ENCODE measurements at places on chromosomes 2 and 18.

DNA sequence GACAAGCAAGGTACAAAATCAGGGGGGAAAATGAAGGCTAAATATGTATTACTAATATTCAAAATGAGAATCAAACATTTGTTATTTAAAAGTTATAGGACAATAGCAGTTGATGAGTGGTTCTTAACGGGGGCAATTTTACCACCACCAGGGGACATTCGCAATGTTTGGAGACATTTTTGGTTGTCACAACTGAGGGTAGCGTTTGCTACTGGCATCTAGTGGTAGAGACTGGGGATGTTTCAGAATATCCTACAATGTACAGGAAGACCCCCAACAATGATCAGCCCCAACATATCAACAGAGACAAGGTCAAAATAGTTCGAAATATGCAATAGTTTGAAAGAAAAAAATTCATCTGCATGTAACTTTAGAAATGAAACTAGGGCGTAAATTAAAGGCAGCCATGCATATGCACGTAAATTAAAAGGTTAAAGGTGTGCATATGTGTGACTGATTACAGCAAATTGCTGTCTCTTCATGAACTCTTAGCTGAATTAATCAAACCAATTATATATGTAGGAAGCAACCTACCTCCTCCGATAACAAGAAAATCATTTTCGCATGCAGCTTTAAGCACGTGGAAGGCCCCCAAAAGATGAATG is 61.2 kb upstream of the CUL3 start:
- DNase-seq, result peak; percentile 39

- DNase-seq, result no peak
Observed at GRCh38 chr2:47007223-47007825, 91.7 kb upstream of the MCFD2 start.

DNA sequence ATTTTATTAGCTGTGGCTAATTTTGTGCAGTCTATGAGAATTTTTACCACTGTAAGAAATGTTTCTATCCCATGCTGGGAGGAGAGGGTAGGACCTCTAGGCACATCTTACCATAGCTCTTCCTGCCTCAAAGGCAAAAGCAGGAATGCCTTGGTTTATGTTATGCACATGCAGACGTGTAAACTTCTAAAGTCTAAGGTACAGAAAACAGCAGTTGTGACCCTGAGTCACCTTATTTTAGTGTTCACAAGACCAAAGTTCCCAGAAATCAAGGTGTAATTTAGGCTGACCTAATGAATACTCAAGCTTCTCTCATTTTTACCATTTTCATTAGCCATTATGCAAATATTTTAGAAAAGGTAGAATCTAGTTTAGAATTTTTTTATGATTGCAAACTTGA is 15.4 kb upstream of the WIPF1 start:
- DNase-seq, result no peak

DNA sequence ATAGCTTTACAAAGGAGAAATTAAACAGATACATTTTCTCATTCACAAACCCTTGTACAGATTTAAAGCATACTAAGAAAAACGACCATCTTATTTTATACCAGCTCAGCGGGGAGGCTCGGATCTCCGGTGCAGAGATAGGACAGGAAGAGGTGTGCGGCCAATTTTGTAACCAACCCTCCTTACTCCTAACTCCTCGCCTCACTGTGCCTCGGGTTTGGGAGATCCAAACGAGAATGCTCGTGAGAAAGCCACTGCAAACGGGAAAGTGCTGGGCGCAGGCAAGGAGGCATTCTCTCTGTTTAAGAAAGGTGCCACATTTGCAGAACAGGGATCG is 1.2 kb downstream of the KDSR start:
- no peak for DNase-seq

DNA sequence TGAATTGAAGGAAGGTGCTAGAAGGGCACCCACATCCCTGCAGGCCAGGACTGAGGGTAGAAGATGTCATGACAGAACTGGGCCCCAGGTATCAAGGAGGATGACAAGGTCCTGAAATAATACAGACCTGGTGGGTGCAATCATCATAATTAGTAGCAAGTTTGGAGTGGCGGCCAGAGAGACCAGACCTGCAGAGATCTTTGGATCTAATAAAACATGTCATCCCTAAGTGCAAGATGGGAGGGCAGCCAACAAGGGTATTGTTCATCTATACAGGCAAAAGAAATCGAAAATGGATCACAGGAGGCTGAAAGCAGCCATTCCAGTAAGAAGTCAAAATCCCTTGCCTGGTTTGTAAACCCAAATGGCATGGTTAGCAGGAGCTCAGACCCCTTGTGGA is 111.3 kb upstream of the BOD1L2 start:
- no peak for DNase-seq

DNA sequence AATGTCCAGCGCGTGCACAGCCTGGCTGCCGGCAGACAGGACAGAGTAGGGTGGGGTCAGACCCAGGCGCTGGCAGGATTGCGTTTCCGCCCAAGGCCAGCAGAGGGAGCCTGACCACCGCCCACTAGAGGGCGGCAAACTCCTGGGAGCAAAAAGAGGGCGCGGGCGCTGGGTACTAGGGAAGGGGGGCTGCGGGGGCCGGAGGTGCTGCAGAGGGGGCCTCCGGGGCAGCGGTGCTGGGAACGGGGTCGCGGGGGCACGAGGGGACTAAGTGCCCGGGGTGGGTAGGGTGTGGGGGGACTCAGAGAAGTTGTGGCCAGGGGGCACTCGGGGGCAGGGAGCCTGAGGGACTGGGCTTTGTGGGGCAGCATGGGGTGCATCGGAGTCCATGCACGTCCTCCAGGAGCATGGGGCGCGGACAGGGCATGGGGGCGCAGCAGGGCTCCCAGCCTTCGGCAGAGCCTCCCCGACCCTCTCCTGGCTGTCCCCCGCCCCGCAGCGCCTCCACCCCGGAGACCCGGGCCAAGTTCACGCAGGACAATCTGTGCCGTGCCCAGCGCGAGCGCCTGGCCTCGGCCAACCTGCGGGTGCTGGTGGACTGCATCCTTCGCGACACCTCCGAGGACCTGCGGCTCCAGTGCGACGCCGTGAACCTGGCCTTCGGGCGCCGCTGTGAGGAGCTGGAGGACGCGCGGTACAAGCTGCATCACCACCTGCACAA is 3.2 kb downstream of the TEKT4 start:
- peak; percentile 66 for DNase-seq

DNA sequence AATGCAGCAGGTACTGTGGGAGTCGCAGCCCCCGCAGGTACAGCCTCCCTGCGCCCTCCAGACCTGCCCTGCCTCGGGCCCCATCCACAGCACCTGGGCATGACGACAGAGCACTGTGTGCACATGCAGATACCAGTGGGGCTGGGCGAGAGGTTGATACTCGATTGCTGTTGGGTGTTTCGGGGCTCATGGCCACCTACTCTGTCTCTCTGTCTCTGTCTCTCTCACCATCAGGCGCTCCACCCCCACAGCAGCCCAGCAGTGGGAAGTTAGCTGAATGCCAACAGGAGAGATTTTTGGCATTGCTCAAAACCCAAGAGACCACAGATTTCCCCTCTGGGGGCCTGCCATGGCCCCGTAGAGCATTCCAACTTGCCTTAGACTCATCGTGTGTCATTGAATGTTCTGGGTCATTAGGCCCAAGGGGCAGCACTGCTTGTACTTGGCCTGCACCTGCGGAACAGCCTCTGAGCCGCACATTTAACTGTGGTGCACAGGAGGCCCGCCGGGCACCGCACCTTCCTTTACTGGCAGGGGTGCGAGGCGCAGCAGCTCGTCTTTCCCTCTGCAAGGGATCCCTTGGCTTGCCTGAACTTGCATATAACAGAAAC is 18.8 kb downstream of the KCNIP3 start:
- no peak for DNase-seq

DNA sequence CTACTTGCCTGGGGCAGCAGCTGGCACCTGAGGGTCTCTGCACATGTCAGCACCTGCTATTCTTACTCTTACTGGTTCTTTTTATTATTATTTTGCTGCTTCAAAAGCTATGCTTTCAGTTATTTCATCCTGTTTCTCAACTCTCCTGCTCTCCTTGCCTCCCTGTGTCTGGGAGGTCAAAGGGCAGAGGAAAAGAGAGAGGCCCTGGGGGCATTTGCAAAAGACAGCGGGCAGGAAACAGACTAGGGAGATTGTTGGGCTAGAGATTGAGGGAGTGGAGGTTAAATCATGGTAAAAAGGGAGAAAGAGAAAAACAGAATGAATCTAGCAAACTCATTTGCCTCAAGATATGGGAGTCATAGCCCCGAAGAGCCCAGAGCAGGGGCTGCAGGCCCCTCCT is 21.1 kb upstream of the RPL31 start:
- DNase-seq, result no peak

- DNase-seq, result no peak
Observed at GRCh38 chr2:140256080-140256479, 1475.9 kb upstream of the NXPH2 start.

GRCh38 chr2:199810422-199811171 is 40.4 kb downstream of the FTCDNL1 start:
- DNase-seq, result no peak

DNA sequence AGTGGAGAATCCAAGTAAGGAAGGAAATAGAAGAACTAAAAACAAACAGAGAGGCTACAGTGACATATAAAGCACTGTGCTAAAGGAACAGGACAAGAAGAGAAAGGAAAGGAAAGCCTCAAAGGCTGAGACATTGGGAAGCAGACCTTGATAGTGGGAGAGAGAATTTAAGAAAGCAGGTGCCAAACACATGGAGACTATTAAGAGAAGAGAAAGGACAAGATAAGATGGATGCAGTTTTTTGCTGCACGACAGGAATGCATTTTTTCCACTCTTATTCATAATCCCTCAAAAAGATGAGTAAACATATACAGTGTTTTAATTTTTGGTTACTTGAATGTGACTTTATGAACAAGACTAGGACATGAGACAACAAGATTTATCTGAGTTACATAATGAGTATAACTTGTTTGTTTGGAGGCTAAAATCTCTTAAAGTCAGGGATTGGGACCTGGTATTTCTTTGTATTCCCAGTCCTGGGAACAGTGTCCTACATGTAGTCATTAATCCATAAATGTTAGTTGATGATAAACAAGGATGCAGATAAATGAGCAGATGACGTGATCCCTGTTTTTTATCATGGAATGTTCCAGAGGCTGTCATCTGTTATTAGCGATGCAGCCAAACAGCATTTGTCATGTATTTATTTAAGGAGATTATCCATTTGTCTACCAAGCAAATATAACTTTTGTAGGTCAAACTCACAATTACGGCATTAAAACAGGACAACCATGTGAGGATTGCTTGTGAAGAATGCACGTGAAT is 141.7 kb downstream of the DNER start:
- no peak for DNase-seq

DNA sequence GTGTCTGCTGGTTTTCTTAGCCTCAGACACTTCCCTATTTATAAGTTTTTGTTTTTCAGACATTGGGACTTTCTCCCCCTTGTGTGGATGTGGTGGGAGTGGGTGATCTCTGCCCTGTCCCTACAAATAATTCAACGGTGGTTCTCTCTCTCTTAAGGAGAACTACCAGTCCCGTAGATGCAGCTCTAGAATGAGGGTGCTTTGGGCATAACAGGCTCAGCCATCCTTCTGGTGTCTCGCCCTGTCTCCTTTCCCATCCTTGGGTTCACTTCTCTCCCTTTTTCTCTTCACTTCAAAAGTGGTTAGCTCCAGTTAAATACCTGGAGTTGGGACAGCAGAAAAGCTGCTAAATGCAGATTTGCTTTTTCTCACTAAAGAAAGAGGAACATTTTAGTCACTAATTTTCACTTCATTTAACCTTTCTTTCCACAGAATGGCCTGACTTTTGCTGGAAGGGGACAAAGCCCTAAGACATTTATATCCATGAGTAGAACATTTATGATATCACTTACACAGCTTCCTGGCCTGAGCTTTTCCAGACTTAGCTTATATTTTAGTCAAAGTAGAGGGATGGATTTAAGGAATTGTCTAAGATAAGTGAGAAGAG is 121.2 kb upstream of the CXCR4 start:
- no peak for DNase-seq

DNA sequence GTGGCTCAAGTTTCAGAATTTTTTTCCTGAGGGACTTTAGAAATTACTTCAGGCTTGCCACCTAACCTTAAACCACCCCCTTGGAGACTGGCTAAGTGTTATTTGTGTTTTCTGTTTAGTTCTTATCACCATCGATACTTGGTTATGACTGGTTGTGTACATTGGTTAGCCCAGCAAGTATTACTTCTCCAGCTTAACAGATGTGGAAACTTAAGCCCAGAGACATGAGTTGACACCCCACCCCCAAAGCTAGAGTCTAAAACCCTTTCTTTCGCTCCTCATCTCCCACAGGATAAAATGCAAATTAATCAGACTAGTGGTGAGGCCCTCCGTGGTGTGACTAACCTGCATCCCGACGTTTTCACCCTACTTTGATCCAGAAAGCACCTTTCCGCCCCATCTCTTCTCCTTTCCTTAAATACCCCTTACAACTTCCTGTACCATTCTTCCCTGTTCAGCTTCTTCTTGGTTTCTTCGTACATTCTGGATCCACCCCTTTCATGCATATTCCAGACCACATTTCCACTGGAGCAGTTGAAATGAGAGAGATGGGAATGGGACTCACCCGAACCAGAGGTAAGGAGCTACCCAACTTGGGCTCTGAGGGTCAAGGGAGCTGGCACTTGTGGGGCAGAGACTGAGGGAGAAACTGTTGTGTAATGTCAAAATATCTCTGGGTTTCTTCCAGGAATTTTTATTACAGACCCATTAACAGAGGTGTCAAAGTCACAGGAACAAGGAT is 819 bp upstream of the MAP3K2 start:
- DNase-seq, result no peak

DNA sequence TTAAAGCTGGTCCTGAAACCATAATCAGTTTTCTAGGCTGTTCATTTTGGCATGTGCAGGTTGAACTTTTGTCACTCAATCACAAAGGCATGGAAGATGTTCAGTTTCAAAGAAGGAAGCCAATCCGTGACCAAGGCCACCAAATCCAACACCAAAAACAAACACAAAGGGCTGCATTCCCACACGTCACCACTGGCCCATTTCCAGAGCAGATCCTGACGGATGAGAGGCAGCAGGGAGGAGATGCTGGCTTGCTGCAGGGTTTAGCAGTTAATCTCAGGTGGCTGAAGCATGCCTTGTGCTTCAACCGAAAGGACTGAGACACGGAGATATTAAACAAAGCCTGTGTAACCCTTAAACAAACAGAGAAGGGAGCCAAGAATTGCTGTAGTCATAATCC is 191.9 kb upstream of the CTAGE1 start:
- no peak for DNase-seq

DNA sequence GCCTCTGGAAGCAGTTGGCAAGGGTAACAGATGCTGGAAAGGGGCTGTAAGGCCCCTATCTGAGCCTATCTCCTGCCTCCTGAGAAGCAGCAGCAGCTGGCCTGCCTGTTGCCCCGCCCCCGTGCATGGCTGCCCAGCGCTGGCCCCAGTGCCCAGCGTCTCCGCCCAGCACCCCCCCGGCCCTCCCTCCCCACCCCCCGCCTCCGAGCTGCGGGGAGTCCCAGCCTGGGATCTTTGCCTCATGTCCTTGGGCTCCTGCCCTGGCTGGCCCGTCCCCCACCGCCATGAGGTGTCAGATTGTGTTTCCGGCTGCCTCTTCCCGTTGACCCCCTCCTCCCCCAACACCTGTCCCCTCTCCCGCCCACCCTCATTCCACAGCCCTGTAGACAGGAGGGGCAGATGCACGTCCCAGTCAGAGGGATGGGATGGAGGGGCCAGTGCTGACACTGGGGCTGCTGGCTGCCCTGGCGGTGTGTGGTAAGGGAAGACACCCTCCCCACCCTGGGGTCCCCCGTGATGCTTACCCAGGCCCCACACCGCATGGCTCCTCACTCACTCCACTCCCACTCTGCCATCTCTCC is at the start of gene CHRND:
Gene CHRND, plus strand, starts transcription at position 370 of the 581 bp plus-strand sequence. Its CDS starts 56 bp downstream, at position 426.
- DNase-seq, result peak; percentile 17

Data from NCI-H345 (cell line).